GDM1 (cell line): ENCODE measurements at places on chromosomes 6 and 20.

- no peak for DNase-seq
These were observed 62.0 kb downstream of the CARMIL1 start for GRCh38 chr6:25341203-25341552.

- DNase-seq = no peak
These were observed 55.8 kb upstream of the IYD start for GRCh38 chr6:150312844-150313584.

GRCh38 chr6:20839630-20840029, 305.4 kb downstream of the CDKAL1 start:
- DNase-seq = no peak

GRCh38 chr6:106790149-106790770, 160.9 kb downstream of the QRSL1 start:
- no peak for DNase-seq

GRCh38 chr6:17867880-17868279, 119.6 kb downstream of the KIF13A start:
- DNase-seq = no peak

DNA sequence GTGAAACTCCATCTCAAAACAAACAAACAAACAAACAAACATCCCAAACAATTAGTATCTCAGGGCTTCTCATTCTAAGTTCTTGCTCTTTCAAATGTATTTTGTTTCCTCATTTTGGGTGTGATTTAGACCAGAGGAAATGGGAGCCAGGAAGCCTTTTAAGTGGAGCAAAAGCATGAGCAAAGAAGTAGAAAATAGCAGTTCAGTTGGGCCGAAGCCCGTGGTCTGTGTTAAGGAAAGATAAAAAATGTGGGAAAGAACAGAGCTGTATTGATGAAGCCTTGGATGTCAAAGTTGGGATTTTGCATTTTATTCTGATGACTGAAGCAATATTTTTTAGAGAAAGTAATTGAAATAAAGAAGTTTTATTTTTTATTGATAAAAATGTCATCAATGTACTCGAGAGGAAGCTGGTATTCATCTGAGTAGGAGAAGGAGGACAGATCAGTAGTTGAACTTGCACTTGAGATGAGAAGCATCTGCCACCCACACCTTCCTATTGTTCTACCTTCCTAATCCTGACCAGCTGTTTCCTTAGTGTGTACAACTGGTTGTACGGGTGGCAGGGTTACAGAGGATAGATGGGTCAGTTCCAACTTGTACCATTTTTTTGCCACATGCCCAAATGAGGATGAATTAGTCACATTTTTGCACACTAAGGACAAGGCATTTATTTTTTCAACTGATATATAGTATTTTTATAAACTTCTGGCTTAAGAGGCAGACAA, 56.1 kb downstream of the KIAA0408 start:
- DNase-seq = no peak

GRCh38 chr6:12598919-12599318, 117.6 kb upstream of the PHACTR1 start:
- no peak for DNase-seq

GRCh38 chr20:18324596-18325089, 36.3 kb downstream of the ZNF133 start:
- DNase-seq = no peak

DNA sequence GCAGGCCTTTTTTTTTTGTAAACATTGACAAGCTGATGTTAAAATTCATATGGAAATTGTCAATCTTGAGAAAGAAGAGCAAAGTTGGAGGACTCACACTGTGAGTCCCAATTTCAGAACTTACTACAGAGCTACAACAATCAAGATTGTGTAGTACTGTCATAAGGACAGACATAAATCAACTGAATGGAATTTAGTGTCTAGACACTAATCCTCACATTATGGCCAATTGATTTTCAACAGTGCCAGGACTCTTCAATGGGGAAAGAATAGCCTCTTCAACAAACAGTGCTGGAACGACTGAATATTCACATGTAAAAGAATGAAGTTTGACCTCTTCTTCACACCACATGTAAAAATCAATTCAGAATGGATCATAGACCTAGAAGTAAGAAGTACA, 60.8 kb downstream of the TGM2 start:
- DNase-seq = no peak

DNA sequence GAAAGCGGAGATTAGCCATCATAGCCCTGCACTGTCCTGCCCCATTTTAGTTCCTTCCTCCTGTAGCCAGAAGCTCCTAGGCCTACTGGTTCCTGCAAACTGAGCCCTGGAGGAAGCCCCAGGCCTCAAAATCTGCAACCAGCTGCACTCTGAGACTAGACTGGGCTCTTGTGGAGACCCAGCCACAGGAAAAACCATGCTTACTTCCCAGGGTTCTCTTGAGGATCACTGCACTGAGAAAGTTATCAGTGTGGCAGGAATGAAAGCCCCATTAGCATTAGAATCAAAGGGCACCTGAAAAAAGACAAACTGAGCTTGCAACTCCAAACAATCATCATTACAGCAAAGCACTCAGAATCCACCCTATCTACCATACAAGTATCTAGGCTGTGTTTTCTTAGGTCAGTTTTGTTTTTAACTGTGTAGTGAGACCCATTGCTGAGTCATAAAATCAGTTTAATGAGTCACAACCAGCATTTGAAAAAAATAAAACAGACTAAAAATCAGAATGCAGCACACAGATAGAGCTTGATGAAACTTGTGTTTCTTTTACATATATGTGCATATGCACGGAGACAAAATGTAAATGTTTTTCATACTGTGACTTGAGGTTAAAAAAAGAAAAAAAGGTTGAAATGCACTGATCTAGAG, 91.0 kb downstream of the UNC5CL start:
- no peak for DNase-seq

DNA sequence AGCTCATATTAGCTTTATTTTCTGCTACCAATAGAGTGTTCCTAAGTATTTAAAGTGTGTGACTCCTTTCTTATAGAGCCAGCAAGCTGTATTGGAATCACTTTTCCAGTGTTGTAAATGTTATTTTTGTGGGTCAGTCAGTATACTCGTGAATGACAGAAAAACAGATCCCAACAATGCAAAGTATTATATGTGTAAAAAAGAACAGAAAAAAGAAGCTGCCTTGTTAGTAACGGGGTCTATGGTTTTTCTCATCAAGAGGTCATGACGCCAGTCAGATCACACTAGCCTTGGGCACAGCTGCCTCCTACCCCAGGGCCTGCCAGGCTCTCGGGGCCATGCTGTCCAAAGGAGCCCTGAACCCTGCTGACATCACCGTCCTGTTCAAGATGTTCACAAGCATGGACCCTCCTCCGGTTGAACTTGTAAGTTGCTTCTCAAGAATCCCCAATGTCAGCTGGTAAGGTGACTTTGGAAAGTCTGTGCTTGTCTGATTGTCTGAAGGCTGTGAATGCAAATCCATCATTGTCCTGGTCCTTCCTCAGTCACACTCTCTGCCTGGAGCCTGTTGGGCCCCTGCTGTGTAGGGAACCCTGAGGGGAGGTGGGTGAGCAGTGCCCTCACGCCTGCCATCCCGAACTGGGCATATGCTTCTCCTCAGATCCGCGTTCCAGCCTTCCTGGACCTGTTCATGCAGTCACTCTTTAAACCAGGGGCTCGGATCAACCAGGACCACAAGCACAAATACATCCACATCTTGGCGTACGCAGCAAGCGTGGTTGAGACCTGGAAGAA, 9.8 kb downstream of the NELFCD start:
- DNase-seq = no peak

- no peak for DNase-seq
These were observed 17.7 kb downstream of the CCDC167 start for GRCh38 chr6:37481711-37482605.

DNA sequence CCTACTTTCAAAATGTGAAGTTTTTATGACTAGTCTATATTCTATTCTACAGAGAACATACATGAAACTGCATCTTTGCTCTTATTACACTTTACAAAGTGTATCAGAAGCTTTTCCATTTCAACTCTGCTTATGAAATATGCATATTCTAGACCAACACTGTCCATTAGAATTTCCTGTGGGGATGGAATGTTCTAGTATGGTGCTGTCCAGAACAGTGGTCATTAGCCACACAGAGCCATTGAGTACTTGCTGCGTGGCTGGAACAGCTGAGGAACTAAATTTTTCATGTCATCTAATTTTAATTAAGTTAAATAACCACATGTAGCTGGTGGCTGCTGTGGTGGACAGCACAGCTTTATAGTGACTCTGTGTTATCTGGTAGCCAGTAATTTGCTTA, 105.9 kb upstream of the PDE10A start:
- no peak for DNase-seq

GRCh38 chr6:43253401-43253800, 10.1 kb downstream of the TTBK1 start:
- no peak for DNase-seq
